GM23338 (cell line): ENCODE measurements at places on chromosomes 4 and X. TPM values are rescaled to one million over a fixed set of nuclear protein-coding genes. Genes with fewer than 3 reads are reported as not detected.

DNA sequence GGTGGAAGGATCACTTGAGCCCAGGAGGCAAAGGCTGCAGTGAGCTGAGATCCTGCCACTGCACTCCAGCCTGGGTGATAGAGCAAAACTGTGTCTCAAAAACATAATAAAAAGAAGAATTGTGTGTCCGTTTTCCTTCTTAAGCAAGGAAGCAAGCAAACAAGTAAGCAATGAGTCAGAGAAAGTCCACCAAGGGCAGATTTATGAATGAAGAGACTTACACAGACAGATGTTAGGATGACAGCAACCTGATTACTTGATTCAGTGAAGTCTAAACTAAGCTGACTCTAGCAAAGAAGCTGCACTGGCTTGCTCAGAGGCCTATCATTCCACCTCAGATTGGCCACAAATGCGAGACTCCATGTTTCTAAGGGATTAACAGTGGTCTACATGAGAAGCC, 34.1 kb upstream of the SCML1 start:
- no peaks in the 10 kb centered on the region for H3K36me3 ChIP-seq
- DNase-seq = no peak
- H3K4me1 ChIP-seq = no peaks in the 10 kb centered on the region
- H3K27ac ChIP-seq = no peak overlapping the region

DNA sequence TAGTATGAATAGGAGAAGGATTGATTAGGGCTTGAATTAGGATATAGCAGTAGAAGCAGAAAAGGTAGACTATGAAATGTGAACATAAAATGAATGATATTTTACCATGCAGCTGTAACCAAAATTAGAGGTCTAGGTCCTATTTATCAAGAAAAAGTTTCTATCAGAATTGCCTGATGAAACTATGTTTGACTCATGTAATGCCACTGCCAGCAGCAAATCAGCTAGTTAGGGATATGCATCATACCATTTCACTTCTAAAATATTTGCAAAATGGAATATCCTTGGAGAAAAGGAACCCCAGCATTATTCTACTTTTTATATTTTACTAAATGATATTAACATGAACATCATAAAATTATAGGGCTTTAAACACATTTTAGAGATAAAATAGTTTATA, 188.4 kb downstream of the WDFY3 start:
- no peaks in the 10 kb centered on the region for H3K27me3 ChIP-seq
- H3K4me1 ChIP-seq = no peaks in the 10 kb centered on the region
- H3K36me3 ChIP-seq = peaks cover 18% of the 10 kb centered on the region; the same call in 1 of the 2 replicates
- DNase-seq = no peak

DNA sequence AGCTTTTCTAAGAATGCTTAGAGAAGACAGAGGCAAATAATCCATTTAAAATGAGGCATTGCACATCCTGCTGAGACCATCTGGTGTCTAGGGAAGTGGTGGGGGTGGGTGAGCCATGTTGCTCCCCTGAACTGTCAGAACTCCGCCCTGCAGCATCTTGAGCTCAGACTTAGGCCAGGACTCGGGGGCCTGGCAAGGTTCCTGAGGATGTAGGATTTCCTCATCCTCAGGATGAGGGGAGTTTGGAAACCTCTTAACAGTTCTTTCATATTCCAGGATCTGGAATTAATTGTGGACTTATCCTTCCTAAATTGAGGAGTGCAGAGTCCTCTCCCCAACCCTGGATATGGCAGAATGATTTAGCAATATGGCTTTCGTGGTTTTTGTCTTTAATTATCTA, 6.6 kb downstream of the TLL1 start:
- no peak overlapping the region for H3K4me3 ChIP-seq
- peaks cover 20% of the 10 kb centered on the region for H3K27me3 ChIP-seq
- no peaks in the 10 kb centered on the region for H3K36me3 ChIP-seq
- peaks cover 9% of the 10 kb centered on the region for H3K4me1 ChIP-seq
- no peak overlapping the region for H3K27ac ChIP-seq

DNA sequence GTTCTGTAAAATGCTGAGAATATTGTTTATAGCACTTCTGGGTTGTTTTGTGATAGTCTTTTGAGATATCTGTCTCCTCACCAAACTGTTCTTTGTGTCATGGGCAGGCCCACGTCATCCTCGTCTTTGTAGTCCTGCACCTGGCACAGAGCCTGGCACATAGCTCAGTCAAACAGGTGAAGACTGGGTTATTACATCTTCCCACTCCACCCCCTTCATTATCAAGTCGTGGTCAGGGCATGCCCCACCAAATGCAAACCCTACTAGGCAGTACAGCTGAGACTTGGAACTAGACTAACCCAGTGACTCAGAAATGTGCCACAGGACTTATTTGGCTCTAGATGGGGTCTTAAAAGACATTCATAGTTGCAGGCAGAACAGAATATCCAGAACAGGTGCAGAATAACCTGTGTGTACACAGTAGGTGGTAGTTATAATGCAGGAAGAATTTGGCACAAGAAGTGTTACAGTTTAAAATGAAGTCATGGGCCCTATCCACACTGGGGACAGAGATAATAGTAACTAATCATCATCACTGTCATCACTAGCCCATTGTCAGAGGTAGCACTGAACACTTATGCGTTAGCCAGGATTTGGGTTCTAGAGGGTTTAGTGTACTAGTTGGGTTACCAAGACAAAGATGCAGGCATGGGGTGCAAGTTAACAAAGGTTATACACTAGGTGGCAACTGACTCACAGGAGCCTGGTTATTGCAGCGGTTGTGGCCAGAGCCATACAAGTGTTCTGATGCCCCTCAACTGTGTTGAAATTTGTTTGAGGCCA, 74.9 kb downstream of the TBL1X start:
- DNase-seq = no peak

DNA sequence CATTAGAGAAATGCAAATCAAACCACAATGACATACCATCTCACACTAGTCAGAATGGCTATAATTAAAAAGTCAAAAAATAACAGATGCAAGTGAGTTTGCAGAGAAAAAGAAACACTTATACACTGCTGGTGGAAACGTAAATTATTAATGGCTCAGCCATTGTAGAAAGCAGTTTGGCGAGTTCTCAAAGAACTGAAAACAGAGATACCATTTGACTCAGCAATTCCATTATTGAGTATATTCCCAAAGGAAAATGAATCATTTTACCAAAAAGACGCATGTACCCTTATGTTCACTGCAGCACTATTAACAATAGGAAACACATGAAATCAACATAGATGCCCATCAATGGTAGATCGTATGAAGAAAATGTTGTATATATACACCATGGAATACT, 75.0 kb downstream of the NAA11 start:
- no peaks in the 10 kb centered on the region for H3K27me3 ChIP-seq
- H3K4me1 ChIP-seq = no peaks in the 10 kb centered on the region
- H3K27ac ChIP-seq = no peak overlapping the region
- no peak overlapping the region for H3K4me3 ChIP-seq
- no peak for DNase-seq

- H3K27me3 ChIP-seq = no peaks in the 10 kb centered on the region
- no peak overlapping the region for H3K27ac ChIP-seq
- no peak overlapping the region for H3K4me3 ChIP-seq
- H3K36me3 ChIP-seq = no peaks in the 10 kb centered on the region
- peak; percentile 13 for DNase-seq
Observed at GRCh38 chr4:122341886-122342285, 36.9 kb upstream of the ADAD1 start.

GRCh38 chrX:150361777-150362351, 1.3 kb upstream of the MAMLD1 start:
- H3K27ac ChIP-seq = no peak overlapping the region
- H3K4me3 ChIP-seq = peak overlapping the region; percentile 58
- DNase-seq = peak; percentile 41

- DNase-seq = no peak
- 0 out of 2 replicates have a peak, but pooled peaks cover 3% of the 10 kb centered on the region for H3K4me1 ChIP-seq
- H3K27ac ChIP-seq = no peak overlapping the region
Observed at GRCh38 chr4:5814421-5814820, 78.5 kb downstream of the CRMP1 start.

CTAG1B gene
- not detected in 2 replicates for total RNA-seq

ETDB gene
- not detected in 2 replicates for total RNA-seq
